CD4-positive, alpha-beta T cell treated with Interleukin-1 beta for 1 hour (primary cell): ENCODE measurements at places on chromosomes 7 and 10.

DNA sequence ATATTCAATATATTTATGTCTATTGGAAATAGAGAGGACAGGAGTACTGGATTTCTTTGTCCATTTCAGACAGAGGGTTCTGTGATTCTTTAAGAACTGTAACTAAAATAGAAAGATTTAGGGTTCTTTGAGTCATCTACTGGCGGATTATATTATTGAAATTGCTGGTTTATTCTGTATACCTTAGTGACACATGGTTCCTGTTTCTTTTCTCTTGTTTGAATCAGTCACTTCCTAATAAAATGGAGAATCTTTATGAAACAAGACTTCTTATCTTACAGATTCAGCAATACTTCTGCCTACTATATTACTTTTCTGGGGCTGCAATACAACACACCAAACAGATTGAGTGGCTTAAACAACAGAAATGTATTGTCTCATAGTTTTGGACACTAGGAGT, 20.8 kb upstream of the ZNF800 start:
- no peak for DNase-seq

- DNase-seq = no peak
These were observed 66.8 kb downstream of the ATAD1 start for GRCh38 chr10:87751274-87751673.

- DNase-seq = peak; percentile 27
These were observed 16.8 kb upstream of the ZNF467 start for GRCh38 chr7:149790146-149790548.

DNA sequence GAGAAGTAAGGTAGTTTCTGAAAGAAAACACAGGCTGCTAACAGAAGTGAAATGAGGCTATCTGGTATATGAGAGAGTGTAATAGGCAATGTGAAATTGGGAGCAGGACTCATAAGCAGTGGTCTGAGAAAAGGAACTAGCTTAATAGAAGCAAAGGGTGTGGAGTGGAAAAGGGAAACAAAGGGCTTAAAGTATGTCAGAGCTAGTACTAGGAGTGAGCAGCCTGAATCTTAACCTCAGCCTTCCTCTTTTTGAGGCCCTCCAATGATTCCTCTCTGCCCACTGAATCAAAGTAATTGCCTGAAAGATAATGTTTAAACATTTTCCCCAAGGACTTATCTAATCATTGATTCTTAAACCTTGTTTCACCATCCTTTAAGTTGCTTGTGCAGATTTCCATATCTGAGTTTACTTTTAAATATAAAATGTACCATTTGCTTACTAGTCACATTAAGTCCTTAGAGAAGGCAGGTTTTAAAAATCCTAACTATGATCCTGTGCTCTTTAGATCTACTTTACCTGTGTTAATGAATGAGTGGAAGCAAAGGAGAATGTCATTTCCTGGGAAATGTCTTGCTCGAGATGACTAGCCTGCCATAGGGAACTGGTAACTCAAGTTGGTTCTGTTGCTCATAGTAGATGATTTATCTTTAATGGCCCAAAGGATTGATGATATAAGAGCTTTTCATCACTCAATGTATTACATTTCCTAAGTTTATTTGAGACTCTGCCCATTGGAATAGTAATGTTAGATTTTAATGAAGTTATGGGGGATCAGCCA, 155.0 kb downstream of the SKAP2 start:
- DNase-seq = no peak
